Stimulated activated CD4-positive, alpha-beta T cell treated with anti-CD3 and anti-CD28 coated beads, Interleukin-15, amount 100 ng/mL, for 1 hour (primary cell): ENCODE measurements at places on chromosomes 16 and 17.
A peak's percentile ranks its signal among the peaks of the same experiment; 100 is the strongest.

GRCh38 chr17:27569257-27569722 lies 61.7 kb upstream of the LGALS9 start:
- no peak for DNase-seq

DNA sequence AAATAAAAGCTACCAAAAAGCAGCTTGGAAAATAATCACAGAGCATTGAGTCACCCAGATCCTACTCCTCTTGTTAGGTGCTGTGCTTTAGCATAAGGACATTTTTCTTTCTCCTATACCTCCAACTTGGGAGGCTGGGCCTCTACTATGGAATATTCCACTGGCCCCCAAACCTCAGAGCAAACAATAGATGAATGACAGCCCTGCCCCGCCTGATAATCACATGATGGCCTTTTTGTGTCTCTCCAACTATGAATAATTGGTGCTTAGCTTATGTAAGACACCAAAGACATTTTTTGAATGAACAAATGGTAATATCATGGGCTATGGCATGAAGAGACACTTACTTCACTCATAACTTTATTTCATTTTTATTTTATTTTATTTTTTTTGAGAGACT lies 250.2 kb downstream of the GRIN2A start:
- no peak for DNase-seq

DNA sequence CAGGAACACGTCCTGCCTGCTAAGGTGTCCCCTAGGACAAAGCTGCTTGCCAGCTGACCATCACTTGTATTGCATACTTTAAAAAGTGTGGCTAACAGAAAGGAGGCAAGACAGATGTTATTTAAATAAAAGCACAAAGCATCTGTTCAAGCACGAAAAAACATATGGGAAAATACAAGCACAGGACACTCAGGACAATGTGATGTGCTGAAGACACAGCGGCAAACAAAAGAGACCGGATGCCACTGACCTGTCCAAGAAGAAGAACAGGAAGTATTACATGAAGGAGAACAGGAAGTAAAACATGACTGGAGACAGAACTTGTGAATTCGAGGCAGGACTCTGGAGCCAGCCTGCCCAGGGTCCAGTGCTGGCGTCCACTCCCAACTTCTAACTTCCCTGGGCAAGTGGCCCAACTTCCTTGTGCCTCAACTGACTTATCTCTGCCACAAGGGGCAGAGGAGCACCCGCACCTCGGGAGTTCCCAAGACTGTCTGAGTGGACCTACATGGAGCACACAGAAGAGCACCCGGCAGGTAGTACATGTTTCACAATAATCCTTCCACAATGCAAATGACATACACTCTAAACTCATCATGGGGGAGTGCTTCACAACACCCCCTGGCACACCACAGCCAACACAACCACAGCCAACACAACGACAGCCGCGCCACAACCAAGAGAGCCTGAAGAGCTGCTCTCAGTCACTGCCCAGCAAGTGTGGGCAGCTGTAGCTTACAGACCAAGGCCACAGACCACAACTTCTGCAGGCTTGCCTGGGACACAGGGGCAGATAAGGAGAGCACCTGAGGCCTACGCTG lies 36.6 kb downstream of the ANKRD11 start:
- DNase-seq: no peak

DNA sequence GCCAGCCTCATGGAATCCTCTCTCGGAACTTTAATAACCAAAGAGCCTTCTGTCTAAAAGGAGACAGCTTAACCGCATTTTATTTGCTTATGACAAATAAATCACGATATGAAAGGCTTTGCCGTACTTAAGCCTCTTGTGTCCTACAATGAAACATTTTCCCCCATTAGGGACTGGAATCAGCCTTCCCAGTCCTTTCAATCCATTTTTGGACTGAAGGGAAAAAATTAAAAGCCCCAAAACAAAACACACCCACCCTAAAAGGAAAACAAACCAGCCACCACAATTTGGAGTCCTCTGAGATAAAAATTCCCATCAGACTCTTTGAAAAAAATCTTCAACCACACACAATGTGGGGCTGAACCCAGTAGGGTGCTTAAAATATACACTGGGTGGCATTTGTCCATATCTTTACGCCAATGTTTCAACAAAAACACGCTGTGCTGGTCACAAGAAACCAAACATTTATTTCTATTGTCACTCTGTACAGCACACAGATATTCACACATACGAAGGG lies 3.0 kb downstream of the HOXB4 start:
- no peak for DNase-seq

DNA sequence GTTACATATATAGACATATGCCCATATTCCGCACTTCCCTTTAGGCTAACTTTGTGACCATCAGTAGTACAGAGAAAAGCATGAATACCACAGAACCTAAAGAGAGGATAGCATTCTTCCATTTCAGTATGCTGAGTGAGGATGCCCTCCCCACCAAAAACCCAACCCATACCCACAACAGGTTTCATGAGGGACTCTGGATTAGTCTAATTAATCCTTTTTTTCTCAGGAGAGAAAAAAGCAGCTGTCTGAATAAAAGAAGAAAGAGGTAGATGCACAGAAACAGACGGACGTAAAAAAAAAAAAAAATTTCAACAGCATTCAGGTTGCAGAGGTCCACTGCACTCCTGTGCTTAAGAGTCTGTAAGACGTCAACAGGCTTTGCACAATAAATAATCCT lies 6.7 kb downstream of the MMD start:
- no peak for DNase-seq

GRCh38 chr17:76546556-76547182 lies 6.8 kb downstream of the PRCD start:
- DNase-seq: no peak

- no peak for DNase-seq
Measured at GRCh38 chr17:62986549-62986948, 20.5 kb downstream of the TANC2 start.

DNA sequence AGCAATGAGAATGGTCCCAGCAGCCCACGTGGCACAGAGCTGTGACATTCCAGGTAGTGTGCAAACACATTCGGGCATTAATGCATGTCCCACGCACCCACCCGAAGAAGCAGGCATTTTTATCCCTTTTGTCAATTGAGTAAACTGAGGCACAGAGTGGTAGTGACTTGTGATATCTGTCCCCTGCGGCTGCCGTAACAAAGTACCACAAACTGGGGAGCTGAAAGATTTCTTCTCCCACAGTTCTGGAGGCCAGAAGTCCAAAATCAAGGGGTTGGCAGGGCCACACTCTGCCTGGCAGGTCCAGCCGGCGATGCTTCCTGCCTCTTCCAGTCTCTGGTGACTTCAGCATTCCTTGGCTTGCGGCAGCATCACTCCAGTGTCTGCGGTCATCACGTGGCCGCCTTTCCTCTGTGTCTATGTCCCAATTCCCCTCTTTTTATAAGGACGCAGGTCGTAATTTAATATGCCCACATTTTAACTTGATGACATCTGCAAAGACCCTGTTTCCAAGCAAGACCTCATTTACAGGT lies 221.9 kb upstream of the GSE1 start:
- DNase-seq: no peak

- DNase-seq: no peak
Measured at GRCh38 chr16:88379694-88380040, 3.1 kb upstream of the ZNF469 start.

DNA sequence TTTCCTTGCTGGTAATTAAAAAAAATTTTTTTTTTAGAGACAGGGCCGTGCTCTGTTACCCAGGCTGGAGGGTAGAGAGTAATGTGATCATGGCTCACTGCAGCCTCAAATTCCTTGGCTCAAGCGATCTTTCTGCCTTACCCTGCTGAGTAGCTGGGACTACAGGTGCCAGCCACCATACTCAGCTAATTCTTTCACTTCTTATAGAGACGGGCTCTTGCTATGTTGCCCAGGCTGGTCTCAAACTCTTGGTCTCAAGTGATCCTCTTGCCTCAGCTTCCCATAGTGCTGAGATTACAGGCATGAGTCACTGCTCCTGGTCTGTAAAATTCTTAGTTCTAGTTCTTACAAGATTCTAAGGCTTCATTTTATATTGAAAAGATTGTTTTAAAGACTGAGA lies 11.1 kb downstream of the SMIM36 start:
- DNase-seq: no peak

DNA sequence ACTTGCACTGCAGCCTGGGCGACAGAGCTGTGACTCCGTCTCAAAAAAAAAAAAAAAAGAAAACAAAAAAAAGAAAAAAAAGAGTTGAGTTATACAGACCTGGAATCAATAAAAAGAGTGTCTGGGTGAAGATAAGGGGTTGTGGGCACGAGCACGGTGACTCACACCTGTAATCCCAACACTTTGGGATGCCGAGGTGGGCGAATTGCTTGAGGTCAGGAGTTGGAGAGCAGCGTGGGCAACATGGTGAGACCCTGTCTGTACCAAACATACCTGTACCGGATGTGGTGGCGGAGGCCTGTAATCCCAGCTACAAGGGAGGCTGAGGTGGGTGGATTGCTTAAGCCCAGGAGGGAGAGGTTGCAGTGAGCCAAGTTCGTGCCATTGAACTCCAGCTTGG lies 1.3 kb upstream of the TRAP1 start:
- DNase-seq: no peak

DNA sequence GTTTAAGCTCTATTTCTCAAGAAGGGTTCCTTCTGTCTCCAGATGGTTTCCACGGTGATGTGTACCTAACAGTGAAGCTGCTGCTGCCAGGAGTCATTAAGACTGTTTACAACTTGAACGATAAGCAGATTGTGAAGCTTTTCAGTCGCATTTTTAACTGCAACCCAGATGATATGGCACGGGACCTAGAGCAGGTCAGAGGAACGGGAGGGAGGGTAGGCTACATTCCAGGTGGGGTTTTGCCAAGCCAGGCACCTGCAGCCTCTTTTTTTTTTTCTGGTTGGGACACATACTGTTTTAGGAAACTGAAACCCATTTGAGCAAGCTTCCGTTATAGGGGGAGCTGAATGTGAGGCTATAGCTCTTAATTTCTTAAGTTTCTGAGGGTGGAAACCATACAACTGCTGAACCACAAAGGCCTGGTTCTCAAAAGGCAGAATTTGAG lies 10.6 kb downstream of the LIG3 start:
- DNase-seq: no peak

DNA sequence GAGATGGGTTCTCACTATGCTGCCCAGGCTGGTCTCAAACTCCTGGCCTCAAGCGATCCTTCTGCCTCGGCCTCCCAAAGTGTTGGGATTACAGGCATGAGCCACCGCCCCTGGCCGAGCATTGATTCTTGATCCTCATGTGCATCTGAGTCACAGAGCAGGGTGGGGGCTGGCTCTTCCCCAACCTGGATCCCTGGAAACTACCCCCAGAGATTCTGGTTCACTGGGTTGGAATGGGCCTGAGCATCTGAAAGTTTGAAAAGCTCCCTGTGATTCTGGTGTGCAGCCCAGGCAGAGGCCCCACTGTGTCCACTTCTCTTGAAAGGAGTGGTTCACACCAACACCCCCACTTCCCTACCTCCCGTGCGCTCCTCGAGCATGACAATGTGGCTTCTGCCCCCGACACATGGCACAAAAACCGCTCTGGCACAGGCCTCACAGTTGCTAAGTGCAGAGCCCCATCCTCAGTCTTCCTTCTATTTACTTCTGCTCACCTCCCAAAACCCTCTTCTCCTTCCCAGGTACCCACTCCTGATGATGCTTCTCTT lies 4.6 kb downstream of the QPRT start:
- no peak for DNase-seq

- no peak for DNase-seq
Measured at GRCh38 chr17:3669085-3669347, 404 bp downstream of the EMC6 start.

GRCh38 chr17:57415751-57416207 lies 159.5 kb downstream of the MSI2 start:
- no peak for DNase-seq

GRCh38 chr16:80580109-80580832 lies 39.5 kb downstream of the DYNLRB2 start:
- DNase-seq: peak; percentile 21

- DNase-seq: no peak
Measured at GRCh38 chr17:78960928-78961327, 18.8 kb downstream of the LGALS3BP start.

DNA sequence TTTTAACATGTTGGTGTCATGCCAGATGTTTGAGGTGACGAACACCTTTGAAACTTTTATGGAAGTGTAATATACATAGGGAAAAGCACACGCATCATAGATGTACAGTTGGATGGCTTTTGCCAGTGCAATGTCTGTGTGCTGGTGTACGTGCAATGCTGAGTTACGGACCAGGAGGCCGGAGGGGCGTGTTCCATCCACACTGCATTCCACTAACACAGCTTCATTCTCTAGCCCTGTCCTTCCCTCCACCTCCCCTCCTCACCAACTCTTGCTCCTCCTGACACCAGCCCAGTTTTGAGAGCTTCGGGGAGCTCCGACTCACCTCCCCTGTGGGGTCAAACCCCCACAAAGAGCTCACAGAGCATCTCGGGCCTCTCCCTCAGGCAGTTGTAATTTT lies 358.8 kb downstream of the C16orf95 start:
- no peak for DNase-seq

- DNase-seq: no peak
Measured at GRCh38 chr17:57999496-58000017, 7.5 kb downstream of the SRSF1 start.

DNA sequence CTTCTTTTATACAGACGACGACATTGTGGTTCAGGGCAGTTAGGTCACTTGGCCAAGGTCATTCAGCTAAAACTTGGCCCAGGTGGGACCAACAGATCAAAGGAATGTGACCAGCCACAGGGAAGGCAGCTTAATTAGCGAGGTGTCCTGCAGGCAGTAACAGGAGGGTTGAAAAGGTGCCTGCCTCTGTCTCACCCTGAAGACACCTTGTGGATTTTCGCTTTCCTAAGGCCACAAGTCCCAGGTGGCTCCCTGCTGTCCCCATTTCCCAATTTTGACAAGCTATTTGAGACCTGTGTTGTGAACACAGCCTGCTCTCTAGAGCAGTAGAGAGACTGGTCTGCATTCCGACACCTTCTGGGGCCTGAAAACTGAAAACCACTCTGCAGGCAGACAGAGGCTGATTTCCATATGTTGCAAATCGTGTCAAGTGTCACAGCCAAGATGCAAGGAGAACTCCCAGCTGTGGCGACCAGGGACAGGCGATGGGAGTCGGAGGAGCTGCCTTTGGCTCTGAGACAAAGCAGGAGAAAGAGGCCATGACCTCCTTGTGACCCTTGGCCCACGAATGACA lies 593.1 kb upstream of the CDH5 start:
- no peak for DNase-seq

- DNase-seq: no peak
Measured at GRCh38 chr17:13086142-13086769, 68.4 kb upstream of the ELAC2 start.

- no peak for DNase-seq
Measured at GRCh38 chr16:3149630-3150345, 15.0 kb downstream of the ZNF213 start.

GRCh38 chr16:1678500-1679098 lies 520 bp downstream of the JPT2 start:
- peak; percentile 38 for DNase-seq
